Suppressor macrophage treated with lipopolysaccharide for 1 hour (primary cell): ENCODE measurements at places on chromosomes 12 and 14.

DNA sequence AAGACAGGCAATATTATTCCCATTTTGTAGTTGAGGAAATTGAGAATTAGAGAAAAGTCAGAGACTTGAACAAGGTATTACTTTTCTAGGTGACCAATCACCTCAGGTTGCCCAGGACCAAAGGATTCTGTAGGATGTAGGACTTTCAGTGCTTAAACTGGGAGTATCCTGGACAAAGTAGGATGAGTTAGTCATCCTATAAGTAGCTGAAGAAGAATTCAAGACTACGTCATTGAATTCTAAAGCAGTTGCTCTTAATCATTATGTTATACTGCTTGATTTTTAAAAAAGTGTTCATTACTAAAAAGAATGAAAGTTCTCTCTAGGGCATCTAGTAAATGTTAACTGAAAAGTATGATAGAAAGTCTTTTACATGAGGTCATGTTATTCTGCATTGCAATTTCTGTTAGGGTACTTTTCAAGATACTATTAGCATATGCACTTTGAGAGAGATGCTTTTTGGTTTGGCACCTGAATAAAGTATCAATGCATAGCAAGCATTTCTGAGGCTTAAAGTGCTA, 101.7 kb downstream of the RTN1 start:
- DNase-seq, result no peak

DNA sequence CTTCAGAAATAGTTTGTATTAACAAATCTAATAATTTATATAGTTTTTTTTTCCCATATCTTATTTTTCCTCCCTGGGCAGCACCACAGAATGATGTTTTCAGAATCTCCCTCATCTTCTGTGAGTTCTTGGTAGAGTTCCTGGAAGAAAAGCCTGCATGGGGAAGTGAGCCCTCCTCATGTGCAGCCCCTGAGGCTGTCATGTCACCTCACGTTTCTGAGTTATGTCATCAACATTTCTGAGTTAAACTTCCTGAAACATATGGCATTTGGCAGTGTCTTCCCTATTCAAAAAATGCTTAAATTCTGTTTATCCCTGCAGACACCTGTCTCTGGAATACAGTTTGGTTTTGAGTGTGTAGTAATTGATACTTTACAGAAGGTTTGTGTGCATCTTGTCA, 979.0 kb downstream of the TMEM121 start:
- peak; percentile 44 for DNase-seq

DNA sequence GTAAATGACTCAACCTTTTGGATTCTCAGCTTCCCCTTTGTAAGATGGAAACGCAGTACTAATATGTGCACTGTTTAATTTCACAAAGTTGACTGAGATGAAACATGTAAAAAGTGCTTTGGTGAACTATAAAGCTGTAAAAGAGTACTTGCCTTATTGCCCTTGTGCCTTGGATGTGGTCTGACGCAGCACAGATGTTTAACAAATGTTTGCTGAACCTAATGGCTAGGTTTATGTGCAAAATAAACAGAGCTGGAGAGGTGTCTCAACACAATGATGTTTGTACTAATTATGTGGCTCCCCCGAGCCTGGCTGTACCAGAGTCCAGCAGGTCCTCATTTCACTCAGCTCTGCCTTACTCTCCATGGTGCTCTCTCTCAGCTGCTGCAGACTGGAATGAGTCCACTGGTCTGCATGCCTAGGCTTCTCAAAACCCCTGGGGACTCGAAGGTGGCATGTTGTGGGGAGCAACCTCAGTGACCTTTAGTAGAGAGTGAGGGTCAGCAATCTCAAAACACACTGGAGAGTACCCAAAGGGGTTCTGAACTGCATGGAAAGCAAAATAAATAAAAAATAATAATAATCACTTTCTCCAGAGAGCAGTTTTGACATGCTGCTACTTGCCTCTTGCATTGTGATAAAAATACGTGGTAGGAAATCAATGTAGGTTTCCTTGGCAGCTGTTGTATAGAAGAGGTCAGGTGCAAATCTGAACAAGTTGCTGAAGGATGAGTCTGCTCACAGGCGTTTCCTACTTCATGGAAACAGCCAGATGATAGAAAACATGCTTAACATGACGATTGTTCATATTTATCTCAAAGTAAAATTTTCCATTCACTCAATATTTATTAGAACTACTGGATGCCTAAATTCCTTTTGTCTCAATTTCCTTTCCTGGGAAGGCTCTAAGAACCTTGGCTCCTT, 8.5 kb upstream of the AMIGO2 start:
- no peak for DNase-seq

- no peak for DNase-seq
Measured at GRCh38 chr12:27382171-27382795, 49.6 kb downstream of the BMAL2 start.

DNA sequence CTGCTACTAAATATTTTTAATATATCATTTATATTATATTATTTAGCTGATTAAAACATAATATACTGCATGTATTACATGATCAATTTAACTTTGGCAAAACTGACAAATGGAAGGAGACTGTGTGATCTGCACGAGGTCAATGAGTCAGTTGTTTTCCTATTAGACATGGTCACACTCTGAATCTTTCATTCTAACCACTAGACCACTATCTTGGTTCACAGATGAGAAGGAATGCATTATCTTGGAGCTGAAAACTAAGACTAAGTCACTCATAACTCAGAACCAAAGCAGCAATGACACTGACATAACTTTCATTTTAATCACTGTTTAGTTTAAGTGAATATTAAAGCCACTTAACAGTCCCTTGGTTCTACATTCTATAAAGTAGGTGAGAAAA, 37.4 kb downstream of the GNPTAB start:
- peak; percentile 56 for DNase-seq

DNA sequence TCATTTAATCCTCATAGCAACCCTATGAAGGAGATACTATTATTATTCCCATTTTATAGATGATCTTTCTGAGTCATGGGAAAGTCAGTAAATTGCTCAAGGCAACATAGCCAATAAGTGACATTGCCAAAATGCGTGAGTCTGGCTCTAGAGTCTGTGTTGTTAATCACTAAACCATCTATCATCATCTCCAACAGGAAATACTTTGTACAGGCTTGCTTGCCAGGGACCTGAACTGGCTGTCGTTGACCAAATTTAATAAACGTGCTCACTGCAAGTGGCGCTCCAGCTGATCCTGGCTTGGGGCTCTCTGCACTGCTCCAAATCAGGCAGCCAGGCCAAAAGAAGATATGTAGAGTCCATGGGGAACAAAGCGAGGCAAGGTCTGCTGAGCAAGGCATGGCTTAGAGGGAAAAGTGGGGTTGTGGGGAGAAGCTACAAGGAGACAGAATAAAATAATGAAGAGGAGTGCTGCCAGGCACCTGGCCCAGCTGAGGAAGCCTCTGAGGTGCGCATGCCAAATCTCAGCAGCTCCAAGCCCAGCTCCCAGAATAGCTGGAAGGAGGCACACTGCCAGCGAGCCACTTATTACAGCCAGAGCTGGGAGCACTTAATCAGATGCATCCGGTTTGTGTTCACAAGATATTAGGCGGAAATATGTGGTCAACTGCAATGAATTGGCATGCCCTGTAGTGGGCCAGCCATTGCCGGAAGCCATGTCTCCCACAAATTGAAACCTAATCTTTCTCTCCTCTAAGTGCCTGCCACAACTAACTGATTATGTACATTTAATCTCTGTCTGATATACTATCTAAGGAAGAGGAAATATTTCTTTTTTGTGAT, 43.3 kb upstream of the PTPRO start:
- no peak for DNase-seq

- peak; percentile 83 for DNase-seq
Measured at GRCh38 chr14:77059276-77059915, 30.9 kb upstream of the IRF2BPL start.
